Urinary bladder (tissue), 4 donors: ENCODE measurements at places on chromosomes 6 and 20.

DNA sequence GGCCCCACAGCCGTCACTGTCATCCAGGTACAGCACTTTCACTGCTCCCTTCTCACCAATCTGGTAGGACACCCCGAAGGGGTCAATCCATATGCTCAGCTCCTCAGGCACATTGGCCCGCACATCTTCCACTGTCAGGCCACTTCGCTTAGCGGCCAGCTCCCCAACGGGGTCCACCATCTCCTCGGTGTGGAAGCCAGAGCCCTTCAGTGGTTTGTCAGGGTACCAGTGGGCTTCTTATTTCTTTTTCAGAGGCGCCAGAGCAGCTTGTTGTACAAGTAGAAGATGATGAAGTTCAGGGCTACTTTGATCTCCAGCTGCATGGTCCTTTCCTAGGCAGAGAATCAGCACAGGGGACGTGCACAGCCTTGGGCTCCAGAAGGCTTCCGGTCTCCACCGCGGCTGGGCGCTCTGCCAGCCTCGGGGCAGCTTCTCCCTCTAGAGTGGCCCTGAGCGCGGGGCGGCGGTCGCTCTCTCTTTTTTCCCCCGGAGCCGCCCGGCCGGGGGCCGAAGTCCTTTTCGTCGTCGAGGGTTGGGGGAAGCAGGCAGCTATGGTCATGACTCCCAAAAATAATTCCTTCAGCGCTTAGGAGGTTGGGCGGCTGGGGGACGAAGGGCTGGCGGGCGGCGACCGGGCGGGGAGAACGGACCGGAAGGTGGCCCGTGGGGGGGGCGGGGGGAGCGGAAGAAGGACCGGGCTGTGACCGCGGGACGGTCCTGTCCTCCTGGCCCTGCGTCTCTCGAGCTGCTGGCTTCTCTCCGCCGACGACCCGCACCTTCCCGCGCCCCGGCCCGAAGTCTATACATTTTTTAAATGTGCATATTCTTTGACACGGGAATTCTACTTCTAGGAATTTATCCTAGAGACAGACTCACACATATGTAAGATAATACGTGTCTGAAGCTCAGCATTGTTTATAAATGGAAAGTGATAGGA lies 6.5 kb upstream of the ZSCAN9 start:
- no peak for DNase-seq

DNA sequence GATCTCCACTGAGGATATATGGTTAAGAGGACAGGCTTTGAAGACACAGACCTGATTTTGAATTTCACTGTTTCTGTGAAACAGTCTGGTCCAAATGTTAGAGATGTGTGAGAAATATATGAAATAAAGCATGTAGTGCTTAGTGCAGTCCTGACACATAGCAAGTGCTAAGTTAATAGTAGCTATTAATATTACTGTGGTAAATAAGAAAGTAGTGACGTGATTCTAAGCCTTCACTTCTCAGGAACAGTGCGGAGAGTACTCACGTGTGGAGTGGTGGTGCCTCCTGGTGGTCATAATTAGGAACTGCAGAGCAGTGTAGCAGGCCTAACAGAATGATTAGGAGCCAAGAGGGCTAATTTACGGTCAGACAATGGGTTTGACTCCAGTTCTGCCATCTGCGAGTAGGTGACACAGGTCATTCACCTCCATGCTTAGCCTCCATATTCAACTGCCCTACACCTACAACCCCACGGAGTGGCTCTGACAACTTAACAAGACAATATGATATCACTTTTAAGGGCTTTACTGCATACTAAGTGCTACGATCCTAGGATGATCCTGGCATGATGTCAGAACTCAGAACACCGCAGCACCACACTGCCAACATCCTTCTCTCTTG lies 106.2 kb downstream of the JPH2 start:
- DNase-seq: peak; percentile 39

DNA sequence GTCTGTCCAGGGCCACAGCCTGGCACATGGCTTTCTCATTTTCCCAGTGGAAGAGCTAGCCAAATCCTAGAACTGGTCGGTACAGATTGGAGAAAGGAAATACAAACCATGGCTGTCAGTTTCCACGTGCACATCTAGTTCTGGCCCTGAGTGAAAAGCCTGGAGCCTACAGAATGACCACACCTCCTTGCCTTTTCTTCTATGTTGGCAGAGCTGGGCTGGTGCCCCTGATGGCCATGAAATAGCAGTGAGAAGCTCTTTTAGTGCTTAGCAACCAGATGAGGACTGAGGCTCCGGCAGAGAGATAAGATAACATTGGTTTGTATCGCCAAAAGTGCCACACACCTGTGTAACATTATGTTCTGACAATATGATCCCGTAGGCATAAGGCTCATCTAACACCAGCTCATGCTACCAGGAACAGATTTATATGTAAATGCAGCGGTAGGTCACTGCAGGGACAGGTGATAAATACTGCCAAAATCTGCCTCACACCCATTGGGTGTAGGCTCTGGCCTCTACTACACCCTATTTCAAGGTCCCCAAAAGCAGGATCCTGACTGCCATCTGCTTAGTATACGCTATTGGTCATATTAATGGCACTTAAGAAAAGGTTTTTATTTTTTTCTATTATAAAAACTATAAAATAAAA lies 39.9 kb upstream of the TBC1D7 start:
- DNase-seq: no peak

- DNase-seq: no peak
Observed at GRCh38 chr20:61439251-61439650, 187.2 kb downstream of the CDH4 start.

- no peak for DNase-seq
Observed at GRCh38 chr20:21715193-21715881, 9.9 kb downstream of the PAX1 start.

- DNase-seq: peak; percentile 42
Observed at GRCh38 chr20:10217721-10218410, 764 bp upstream of the SNAP25 start.

- no peak for DNase-seq
Observed at GRCh38 chr6:133855991-133856370, 32.9 kb upstream of the TCF21 start.

DNA sequence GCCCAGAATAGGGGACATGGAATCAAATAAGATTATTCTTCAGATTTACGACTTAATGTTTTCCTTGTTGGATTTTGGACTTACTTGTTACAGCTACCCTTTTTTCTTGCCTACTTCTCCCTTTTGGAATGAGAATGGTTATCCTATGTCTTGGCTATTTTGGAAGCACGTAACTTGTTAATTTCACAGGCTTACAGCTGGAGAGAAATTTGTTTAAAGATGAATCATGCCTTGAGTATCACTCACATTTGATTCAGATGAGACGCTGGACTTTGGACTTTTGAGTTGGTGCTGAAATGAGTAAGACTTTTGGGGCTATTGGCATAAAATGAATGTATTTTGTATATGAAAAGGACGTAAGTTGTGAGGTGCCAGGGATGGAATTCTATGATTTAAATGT lies 83.3 kb downstream of the SMPDL3A start:
- no peak for DNase-seq

DNA sequence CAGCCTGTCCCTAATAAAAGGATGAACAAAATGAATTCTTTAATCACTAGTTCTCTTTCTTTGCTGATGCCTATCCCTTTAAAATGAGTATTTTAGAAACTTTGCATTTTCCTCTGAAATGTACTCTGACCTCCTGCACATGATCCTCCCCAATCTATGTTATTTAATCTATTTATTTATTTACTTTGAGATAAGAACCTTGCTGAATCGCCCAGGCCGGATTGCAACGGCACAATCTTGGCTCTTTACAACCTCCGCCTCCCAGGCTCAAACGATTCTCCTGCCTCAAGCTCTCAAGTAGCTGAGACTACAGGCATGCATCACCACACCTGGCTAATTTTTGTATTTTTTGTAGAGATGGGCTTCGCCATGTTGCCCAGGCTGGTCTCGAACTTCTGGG lies 27.9 kb downstream of the ADTRP start:
- no peak for DNase-seq

GRCh38 chr20:20368418-20369249 lies 730 bp downstream of the INSM1 start:
- DNase-seq: no peak

GRCh38 chr6:7759320-7759719 lies 33.4 kb downstream of the BMP6 start:
- DNase-seq: no peak

DNA sequence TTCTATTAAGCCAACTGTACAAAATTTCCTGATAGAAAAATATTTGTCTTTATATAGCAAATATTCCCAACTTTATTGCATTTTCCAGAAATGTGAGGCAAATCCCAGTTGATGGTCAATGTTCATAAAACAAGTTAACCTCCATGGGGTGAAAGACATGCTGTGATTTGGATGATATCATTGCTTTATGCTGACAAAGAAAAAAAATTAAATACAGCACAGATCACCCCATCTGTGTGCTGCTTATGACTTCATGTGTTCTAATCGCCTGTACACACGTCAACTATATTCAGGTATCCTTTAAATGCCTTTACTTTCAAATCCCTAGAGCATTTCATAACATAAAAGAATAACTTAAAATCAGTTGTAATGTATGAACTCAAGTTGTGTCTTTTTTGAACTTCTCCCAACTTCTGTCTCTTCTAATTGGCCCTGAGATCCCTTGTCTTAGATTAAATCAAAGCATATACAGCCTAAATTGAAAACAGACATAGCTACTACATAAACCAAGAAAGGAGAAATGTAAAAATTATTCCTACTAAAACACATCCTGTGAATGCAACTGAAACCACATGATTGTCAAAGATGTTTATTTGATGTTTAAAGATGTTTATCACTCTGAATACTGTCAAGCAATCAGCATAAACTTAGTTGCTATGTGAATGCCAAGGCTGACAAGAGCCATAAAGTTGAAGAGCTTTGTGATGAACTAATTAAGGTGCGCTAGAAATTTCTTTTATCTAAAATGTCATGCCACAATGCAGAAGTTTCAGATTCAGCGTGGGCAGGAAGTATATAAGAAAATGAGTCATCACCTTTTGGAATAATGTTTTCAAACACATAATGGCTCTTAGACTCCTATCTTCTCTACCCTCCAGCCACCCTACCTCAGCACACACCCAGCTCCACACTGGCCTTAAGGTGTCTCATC lies 68.7 kb downstream of the FILIP1 start:
- no peak for DNase-seq

GRCh38 chr6:108937170-108937569 lies 88.9 kb downstream of the ARMC2 start:
- no peak for DNase-seq

DNA sequence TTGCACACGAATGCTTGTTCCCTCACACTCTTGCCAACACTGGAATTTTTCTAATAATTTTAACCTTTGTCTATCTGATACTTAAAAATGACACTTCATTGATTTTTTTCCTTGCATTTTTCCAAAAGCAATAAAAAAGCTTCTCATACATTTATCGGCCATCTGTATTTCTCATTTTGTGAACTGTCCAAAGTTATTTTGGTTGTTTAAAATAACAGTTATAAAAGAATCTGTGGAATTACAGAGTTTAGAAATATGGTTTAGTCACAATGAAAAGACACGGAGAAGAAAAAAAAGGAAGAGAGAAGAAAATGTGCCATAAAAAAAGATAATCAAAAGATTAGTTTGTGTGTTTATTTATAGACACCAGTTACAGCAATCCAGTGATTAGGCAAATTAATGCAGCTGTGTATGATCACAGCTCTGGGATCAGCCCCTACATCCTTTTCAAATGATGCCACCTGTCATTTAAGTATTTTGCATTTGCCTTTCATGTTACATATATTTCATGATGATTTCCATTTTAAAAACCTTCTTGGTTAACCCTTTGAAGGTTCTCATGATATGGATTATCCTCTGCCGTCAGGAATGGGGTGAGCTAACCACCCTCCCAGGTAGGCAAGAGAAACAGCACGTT lies 171.7 kb downstream of the BACH2 start:
- no peak for DNase-seq

- DNase-seq: peak; percentile 52
Observed at GRCh38 chr6:34056305-34057108, 89.4 kb downstream of the GRM4 start.

DNA sequence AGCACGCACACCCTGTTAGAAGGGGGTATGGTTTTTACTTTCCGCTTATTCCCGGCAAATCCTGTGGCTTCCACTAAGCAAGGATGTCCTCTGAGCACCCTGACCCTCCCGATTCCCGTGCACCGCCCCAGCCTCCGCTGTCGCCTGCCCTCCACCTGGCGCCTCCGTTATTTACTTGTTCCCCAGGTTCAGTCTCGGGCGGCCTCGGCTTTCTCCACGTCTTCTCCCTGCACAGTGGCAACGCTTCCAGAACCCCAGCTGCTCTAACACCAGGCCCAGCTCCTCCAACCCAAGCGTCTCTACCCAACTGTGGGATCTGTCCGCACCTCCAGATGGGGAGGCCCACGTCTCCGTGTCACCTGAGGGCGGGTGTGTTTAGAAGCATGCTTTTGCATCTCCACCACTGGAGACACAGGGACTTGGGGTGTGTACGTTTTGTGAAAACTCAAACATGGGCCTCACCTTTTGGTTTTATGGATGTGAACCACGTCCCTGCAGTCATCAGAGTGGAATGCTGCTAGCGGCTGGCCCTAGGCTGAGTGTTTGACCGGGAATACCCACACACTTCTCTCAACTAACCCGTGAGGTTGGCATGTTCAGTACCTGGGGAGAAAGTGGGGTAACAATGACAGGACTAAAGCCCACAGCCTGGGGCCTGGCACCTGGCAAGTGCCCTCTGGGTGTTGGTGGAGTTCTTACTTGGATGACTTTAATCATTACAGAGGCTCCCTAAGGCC lies 79.9 kb downstream of the THBS2 start:
- no peak for DNase-seq

DNA sequence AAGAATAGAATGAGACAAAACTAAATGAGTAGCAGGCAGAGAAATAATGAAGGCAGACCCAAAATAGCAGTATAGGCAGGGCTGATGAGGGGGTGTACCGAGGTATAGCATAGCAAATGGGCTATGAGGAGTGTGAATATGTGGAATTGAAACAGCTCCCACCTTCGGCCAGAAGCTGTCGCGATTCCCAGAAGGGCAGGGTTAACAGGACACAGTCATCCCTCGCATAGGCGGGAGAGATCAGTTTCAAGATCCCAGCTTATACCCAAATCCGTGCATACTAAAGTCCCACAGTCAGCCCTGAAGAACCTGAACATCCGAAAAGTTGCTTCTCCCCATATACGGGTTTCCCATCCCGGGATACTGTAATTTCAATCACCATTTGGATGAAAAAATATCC lies 82.7 kb downstream of the PTPRK start:
- DNase-seq: no peak

- peak; percentile 88 for DNase-seq
Observed at GRCh38 chr20:19757487-19758132, 448 bp upstream of the RIN2 start.

GRCh38 chr20:25221592-25222460 lies 26.1 kb upstream of the PYGB start:
- DNase-seq: no peak
